Neural crest cell (in vitro differentiated cells): ENCODE measurements at places on chromosomes 16 and 17. TPM values are rescaled to one million over a fixed set of nuclear protein-coding genes. Genes with fewer than 3 reads are reported as not detected.

Gene GAS2L2
- total RNA-seq, result 0.12 and 0.16 TPM in 2 replicates

Gene OTOA
- total RNA-seq, result 0.21 and 0.34 TPM in 2 replicates

Gene GLP2R
- not detected in 2 replicates for total RNA-seq

Gene TNFSF13
- total RNA-seq, result 0.45 and 0.86 TPM in 2 replicates

- peaks cover 6% of the 10 kb centered on the region for H3K36me3 ChIP-seq
- no peak for DNase-seq
- H3K27me3 ChIP-seq, result no peaks in the 10 kb centered on the region
- no peak overlapping the region for H3K4me3 ChIP-seq
These were observed 15.6 kb upstream of the SLC38A8 start for GRCh38 chr16:84058211-84058610.

DNA sequence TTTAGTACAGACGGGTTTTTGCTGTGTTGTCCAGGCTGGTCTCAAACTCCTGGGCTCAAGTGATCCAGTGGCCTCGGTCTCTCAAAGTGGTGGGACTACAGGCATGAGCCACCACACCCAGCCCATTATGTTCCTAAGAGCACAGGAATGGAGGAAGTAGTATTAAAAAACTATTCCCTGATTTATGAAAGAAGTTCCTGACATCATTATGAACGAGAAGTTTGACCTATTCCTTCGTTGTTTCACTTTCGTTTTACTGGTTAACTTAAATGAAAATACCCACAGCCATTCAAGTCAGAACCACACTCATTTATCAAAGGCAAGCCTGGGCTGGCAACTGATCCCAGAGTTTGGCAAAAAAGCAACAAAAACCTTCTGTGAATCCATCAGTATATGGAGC, 13.5 kb upstream of the CBX4 start:
- H3K27ac ChIP-seq, result no peak overlapping the region
- H3K4me1 ChIP-seq, result peaks cover 27% of the 10 kb centered on the region
- H3K4me3 ChIP-seq, result no peak overlapping the region
- no peak for DNase-seq
- peaks cover 11% of the 10 kb centered on the region for H3K27me3 ChIP-seq
- no peaks in the 10 kb centered on the region for H3K36me3 ChIP-seq

- no peak overlapping the region for H3K27ac ChIP-seq
- no peak overlapping the region for H3K4me3 ChIP-seq
- no peaks in the 10 kb centered on the region for H3K27me3 ChIP-seq
- no peaks in the 10 kb centered on the region for H3K36me3 ChIP-seq
- no peak for DNase-seq
- H3K4me1 ChIP-seq, result peaks cover 16% of the 10 kb centered on the region
These were observed 449.3 kb downstream of the KCNJ2 start for GRCh38 chr17:70618641-70619040.

DNA sequence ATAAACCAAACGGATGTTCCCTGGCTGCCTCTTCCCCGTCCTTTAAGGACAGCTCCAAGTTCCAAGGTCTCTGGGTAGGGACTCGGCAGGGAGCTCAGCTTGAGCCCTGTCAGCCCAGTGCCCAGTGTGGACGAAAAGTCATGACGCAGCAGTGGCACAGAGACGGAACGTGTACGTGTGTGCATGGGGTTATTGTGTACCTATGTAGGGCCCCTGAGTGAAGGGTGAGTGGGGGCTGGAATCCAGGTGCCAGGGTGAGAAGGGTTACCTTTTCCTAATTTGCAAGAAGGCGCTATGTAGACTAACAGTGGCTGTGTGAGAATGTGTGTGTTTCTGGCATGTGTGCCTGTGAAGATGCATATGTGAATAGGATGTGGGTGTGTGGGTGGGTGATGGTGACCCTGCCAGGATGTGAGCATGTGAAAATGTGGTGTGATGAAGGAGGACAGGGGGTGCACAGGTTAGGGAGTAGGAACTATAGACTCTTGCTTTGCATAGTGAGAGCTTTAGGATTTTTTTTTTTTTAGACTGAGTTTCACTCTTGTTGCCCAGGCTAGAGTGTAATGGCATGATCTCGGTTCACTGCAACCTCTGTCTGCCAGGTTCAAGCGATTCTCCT, 6.0 kb downstream of the SCN4A start:
- peaks cover 12% of the 10 kb centered on the region for H3K4me1 ChIP-seq
- DNase-seq, result no peak
- no peak overlapping the region for H3K4me3 ChIP-seq
- H3K36me3 ChIP-seq, result no peaks in the 10 kb centered on the region
- peaks cover 4% of the 10 kb centered on the region for H3K27me3 ChIP-seq
